ENCODE measurements at places on chromosomes 13 and 19.

DNA sequence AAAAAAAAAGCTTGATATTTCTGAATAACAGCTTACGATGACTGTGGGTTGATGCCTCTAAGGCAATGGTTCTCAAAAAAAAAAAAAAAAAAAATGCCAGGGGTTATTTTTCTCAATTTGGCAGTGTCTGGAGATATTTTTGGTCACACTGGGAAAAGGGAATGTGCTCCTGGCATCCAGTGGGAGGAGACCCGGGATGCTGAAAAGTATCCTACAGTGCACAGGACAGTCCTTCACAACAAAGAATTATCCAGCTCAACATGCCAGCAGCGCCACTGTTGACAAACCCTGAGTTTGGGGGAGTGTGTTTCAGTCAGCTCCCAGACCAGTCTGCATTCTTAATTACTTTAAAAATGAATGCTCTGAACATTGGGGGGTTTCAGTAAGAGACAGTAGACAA, 54.5 kb downstream of the FLT3 start:
- no peak for DNase-seq

GRCh38 chr13:20803180-20803965, 29.6 kb upstream of the EEF1AKMT1 start:
- DNase-seq = no peak

GRCh38 chr19:47819858-47820257, 1.9 kb upstream of the CRX start:
- DNase-seq = no peak

- no peak for DNase-seq
Observed at GRCh38 chr19:57813919-57814504, 701 bp downstream of the ZNF552 start.

GRCh38 chr19:45769821-45770191, 754 bp upstream of the SIX5 start:
- no peak for DNase-seq

Data from DMS 273 treated with DMSO at 0.1 percent for 48 hours (cell line).